Mucosa of gallbladder (tissue), 1 donor: ENCODE measurements at places on chromosomes 11 and 22. TPM values are rescaled to one million over a fixed set of nuclear protein-coding genes. Genes with fewer than 3 reads are reported as not detected.
A peak's percentile ranks its signal among the peaks of the same experiment; 100 is the strongest.

Gene SYCE3
- not detected for total RNA-seq

Gene FAM227A
- total RNA-seq = 5.1 TPM

Gene CD44
- 356 TPM for total RNA-seq

Gene WT1
- total RNA-seq = 0.17 TPM

Gene SLC22A9
- total RNA-seq = 0.72 TPM

Gene CCDC116
- 0.37 TPM for total RNA-seq

Gene ZDHHC13
- total RNA-seq = 18.2 TPM

Gene PRG3
- not detected for total RNA-seq

Gene MFRP
- not detected for total RNA-seq

Gene PHF21B
- total RNA-seq = 0.63 TPM

Gene SERHL2
- total RNA-seq = 2.9 TPM

Gene BRSK2
- total RNA-seq = 3.3 TPM

Gene TRIM66
- total RNA-seq = 7.1 TPM

Gene RFPL2
- 0.14 TPM for total RNA-seq

Gene LSP1
- 43.1 TPM for total RNA-seq

Gene PPM1F
- 23.2 TPM for total RNA-seq

DNA sequence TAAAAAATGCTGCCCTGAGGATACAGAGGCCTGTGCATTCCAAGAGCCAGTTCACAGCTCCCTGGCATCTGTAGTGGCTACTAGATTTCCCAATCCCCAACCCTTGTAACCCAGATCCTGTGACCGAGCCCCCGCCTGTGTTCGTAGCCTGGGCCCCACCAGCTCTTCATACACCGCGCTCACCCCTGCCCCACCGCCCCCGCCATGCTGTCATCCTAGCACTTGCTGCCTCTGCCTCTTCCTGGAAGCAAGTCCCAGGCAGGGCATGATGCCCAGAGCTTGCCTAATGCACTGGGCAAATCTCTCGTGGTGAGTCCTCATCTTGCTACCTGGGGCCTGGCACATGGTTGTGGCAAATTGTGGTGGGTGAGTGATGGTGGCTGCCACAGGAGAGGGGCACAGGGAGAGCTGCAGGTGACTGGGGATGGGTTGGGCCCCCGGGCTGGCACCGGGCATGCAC lies 7.1 kb downstream of the MGAT3 start:
- peak; percentile 74 for DNase-seq

DNA sequence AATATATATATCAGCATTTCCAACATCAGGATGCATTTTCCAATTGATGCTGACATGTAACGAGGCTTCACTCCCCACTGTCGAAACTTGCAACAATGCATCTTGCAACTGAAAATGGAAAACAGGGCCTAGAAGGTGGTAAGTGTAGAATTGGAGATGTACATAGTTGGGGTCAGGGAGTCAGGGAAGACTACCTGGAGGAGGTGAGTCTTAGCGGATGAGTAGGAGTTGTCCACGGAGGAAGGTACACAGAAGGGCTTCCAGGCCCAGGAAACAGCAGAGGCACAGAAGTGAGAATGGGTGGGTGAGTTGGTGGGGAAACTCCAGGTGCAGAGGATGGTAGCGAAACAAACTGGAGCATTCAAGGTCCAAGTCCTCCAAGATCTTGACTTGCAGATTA lies 2.0 kb upstream of the GRK2 start:
- DNase-seq = no peak

- DNase-seq = no peak
Measured at GRCh38 chr22:44659140-44659539, 42.9 kb upstream of the PRR5 start.

DNA sequence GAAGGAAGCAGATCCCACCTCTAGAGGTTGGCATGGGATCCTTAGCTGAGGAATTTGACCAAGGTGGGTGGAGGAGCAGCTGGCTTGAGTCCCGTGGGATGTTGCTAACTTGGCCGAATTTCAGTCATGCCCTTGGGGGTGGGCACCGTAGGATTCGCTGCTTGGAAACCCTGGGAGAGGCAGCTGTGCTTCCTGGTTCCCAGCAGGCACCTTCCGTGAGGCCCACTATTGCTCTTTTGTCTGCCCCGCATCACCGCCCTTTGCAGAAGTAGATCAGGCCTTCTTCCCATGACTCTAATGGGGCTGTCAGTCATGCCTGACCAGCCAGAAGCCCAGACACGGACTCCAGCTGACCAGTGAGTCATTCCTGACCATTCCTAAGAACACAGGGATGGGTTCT lies 292.3 kb upstream of the SYN3 start:
- DNase-seq = no peak

DNA sequence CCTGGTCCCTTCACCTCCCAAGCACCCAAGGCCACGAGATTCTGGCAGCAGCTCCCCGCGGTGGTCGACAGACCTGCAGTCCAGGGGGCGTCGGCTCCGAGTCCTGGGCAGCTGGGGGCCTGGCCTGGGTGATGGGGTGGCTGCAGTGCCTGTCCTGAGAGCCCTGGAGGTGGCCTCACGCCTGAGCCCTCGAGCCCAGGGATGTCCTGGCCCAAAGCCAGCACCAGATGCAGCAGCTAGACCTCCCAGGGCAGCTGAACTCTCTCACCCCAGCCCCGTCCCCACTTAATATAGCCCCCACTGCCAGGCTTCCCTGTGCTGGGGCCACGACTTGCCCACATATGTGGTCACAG lies 6.6 kb downstream of the LMNTD2 start:
- no peak for DNase-seq

- DNase-seq = no peak
Measured at GRCh38 chr11:96614846-96615245, 225.0 kb downstream of the JRKL start.

DNA sequence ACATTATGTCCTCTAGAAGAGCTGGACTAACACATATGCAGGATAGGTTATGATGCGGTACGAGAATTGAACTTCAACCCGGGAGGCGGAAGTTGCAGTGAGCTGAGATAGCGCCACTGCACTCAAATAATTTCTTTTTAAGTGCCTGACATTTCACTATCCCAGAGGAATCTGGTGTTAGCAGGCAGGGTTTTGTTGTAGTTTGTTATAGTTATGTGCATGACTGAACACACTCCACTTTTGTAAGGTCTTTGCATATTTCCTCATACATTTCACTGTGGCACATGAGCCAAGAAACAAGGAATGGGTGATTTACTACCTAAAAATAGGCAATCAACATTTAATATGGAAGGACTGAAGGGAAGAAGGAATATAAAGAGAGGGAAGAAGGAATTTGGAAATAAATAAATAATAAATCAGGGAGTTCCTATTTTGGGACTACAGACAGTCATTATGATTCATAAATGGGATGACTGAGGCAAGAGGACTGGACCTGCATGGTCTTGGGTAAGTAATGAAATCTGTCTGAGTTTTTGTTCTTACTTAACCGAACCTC lies 8.7 kb upstream of the HIPK3 start:
- DNase-seq = no peak

- no peak for DNase-seq
Measured at GRCh38 chr11:34145847-34146381, 40.5 kb downstream of the NAT10 start.

- DNase-seq = no peak
Measured at GRCh38 chr22:46617207-46617985, 2.8 kb upstream of the GRAMD4 start.

- DNase-seq = peak; percentile 18
Measured at GRCh38 chr11:96045622-96046456, 121.9 kb upstream of the MTMR2 start.

- no peak for DNase-seq
Measured at GRCh38 chr11:26700574-26701235, 21.2 kb downstream of the SLC5A12 start.

DNA sequence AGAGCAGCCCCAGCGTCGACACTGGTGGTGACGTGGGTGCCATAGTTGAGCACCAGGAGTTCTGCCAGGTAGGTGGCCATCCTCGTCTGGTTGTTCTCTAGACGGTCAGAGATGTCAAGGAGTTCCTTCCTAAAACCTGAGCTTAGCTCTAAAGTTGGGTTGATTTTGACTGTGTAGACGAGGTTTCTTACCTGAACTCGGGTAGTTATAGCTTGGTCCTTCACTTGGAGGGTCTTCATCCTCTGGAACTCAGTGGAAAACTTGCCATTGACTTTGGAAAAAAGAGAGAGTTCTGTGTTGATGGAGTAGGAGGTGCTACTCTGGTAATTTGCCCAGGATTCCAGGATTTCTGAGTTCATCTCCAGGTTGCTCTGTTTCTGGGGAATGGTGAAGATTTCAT lies 505 bp downstream of the MPEG1 start:
- no peak for DNase-seq

DNA sequence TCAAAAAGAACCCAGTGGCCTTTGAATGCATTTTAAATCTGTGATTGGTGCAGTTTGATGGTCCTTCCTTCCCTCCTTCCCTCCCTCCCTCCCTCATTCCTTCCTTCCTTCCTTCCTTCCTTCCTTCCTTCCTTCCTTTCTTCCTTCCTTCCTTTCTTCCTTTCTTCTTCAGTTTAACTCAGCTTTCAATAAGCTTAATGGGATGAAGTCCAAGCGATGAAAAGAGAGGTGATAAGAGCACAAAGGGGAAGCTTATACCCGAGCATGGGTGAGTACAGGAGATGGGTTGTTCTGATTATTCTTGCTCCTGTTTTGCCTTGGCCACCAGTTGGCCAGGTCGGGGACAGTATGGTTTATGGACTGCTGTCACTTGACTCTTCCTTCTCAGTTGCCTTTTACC lies 605.6 kb downstream of the NTM start:
- no peak for DNase-seq

- DNase-seq = no peak
Measured at GRCh38 chr11:116910847-116911246, 73.4 kb upstream of the APOA1 start.

- no peak for DNase-seq
Measured at GRCh38 chr22:49253656-49254055, 574.0 kb downstream of the BRD1 start.

GRCh38 chr11:10758957-10759356 lies 7.9 kb downstream of the CTR9 start:
- DNase-seq = no peak

- DNase-seq = no peak
Measured at GRCh38 chr22:30994960-30995359, 25.9 kb downstream of the TUG1 start.

- no peak for DNase-seq
Measured at GRCh38 chr11:72543849-72544542, 109.7 kb upstream of the CLPB start.

GRCh38 chr11:131670876-131671275 lies 300.5 kb downstream of the NTM start:
- DNase-seq = no peak

- no peak for DNase-seq
Measured at GRCh38 chr11:34509336-34509876, 4.2 kb downstream of the ELF5 start.

GRCh38 chr11:2565447-2566222 lies 120.8 kb downstream of the KCNQ1 start:
- no peak for DNase-seq
